ENCODE measurements at places on chromosomes 7 and 10. TPM values are rescaled to one million over a fixed set of nuclear protein-coding genes. Genes with fewer than 3 reads are reported as not detected.

Gene DRGX
- not detected for total RNA-seq

DNA sequence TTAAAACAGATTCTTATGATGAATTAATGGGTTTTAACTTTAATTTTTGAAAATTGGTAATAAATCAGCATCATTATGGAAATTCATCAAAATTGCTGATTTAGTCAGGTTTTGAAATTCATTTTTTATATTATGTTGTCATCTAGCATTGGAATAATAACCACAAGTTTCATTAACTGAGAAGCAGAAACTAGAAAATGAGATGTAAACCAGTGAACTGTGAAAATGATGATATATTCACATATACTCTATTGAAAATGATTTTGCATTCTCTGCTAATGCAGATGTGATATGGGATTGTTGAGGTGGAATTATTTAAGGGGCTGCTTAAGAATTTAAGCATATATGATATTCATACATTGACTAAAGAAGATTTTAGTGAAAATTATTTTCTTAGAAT lies 316.1 kb upstream of the FZD1 start:
- H3K36me3 ChIP-seq: no peaks in the 10 kb centered on the region
- H3K27me3 ChIP-seq: no peaks in the 10 kb centered on the region
- peaks cover 16% of the 10 kb centered on the region for H3K4me1 ChIP-seq

GRCh38 chr7:106177738-106178592 lies 65.9 kb upstream of the SYPL1 start:
- H3K36me3 ChIP-seq: no peaks in the 10 kb centered on the region
- H3K27ac ChIP-seq: no peak overlapping the region
- no peaks in the 10 kb centered on the region for H3K27me3 ChIP-seq
- H3K4me3 ChIP-seq: no peak overlapping the region
- peaks cover 33% of the 10 kb centered on the region for H3K4me1 ChIP-seq

GRCh38 chr10:63707254-63707910 lies 186.2 kb downstream of the REEP3 start:
- H3K36me3 ChIP-seq: peaks cover 18% of the 10 kb centered on the region
- no peak overlapping the region for H3K4me3 ChIP-seq
- peaks cover 77% of the 10 kb centered on the region for H3K4me1 ChIP-seq
- peak overlapping the region; percentile 87 for H3K27ac ChIP-seq
- peak; percentile 61 for DNase-seq
- no peaks in the 10 kb centered on the region for H3K27me3 ChIP-seq

DNA sequence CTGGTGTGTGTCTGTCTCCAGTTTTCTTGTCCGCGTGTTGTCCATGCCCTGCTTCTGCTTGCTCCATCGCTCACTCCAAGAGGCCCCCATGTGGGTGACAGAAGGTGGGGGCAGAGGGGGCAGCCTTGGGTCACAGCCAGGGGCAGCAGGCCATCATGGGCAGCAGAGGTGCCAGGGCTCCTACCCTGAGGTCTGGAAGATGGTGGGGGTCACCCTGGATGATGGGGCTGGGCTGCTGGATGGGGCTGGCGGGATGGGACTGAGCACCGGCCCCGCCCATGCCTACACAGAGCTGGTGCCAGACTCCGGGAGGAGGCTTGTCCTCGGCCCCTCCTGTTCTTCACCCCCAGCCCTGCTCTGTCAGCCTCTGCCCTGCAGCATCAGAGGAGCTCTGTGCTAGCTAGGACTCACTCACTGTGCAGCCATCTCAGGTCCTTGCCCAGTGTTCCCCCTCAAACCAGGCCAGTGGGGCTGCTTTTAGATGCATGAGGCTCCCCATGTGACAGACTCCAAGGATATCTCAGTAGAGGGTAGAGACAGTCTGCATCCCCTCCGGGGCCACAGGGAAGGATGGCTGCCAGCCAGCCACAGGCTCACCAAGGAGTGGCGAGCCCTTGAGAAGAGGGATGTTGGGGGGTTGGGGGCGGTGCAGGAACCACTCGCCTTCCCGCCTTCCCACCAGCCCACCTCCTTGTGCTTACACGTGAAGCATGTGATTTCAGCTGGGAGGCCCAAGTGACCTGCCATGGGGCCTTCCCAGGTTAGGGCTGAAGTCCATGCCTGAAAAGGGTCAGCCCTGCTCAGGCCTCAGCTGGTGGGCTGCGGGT lies 35.5 kb upstream of the PPIF start:
- H3K4me1 ChIP-seq: no peaks in the 10 kb centered on the region
- no peak overlapping the region for H3K4me3 ChIP-seq
- no peak overlapping the region for H3K27ac ChIP-seq
- no peaks in the 10 kb centered on the region for H3K27me3 ChIP-seq
- H3K36me3 ChIP-seq: peaks cover 24% of the 10 kb centered on the region

- no peak overlapping the region for H3K27ac ChIP-seq
- no peak overlapping the region for H3K4me3 ChIP-seq
- no peaks in the 10 kb centered on the region for H3K27me3 ChIP-seq
- DNase-seq: no peak
- no peaks in the 10 kb centered on the region for H3K36me3 ChIP-seq
- no peaks in the 10 kb centered on the region for H3K4me1 ChIP-seq
Measured at GRCh38 chr7:112132051-112132694, 74.0 kb downstream of the DOCK4 start.

Gene NOS3
- total RNA-seq: 1.1 TPM

Gene FANK1
- total RNA-seq: 1.6 TPM

Gene CRYGN
- total RNA-seq: not detected

DNA sequence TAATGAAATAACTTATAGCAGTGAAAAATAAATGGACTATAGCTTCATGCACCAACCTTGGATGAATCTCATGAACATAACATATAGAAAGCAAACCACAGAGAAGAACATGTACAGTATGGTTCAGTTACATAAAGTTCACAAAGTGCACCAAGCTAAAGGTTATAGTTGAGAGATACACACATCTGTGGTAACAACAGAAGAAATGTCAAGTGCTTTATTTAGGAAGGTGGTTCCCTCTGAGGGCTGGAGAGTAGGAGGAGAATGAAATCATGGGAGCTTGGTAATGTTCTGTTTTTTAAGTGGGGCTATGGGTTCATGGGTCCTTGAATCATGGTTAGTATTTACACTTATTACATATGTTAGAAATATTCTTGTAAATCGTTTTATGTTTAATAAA lies 323.3 kb downstream of the PHTF2 start:
- no peak overlapping the region for H3K27ac ChIP-seq
- H3K27me3 ChIP-seq: no peaks in the 10 kb centered on the region
- H3K4me1 ChIP-seq: no peaks in the 10 kb centered on the region
- H3K36me3 ChIP-seq: no peaks in the 10 kb centered on the region
- no peak overlapping the region for H3K4me3 ChIP-seq
- DNase-seq: no peak

GRCh38 chr7:47693216-47693615 lies 111.3 kb upstream of the TNS3 start:
- no peak overlapping the region for H3K4me3 ChIP-seq
- DNase-seq: no peak
- H3K27ac ChIP-seq: no peak overlapping the region

DNA sequence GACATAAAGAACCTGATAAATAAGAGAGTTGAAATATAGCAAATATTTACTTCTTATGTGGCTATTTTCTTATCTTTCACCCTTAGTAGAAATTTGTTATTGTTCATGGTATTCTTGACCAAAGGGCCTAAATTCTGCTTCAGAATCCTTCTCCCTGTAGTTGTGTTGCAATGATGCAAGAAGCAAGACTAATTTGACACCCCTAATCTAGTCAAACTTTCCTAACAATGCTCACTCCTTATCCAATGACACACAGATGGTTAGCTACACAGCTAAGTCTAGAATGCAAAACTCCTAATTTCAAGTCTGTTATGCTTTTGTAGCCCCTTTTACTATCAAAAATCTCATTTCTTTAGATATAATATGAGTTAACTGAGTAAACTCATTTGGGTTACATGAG lies 56.1 kb downstream of the TWIST1 start:
- H3K4me3 ChIP-seq: no peak overlapping the region
- no peaks in the 10 kb centered on the region for H3K4me1 ChIP-seq
- H3K36me3 ChIP-seq: no peaks in the 10 kb centered on the region
- H3K27ac ChIP-seq: no peak overlapping the region
- H3K27me3 ChIP-seq: no peaks in the 10 kb centered on the region
- DNase-seq: no peak

DNA sequence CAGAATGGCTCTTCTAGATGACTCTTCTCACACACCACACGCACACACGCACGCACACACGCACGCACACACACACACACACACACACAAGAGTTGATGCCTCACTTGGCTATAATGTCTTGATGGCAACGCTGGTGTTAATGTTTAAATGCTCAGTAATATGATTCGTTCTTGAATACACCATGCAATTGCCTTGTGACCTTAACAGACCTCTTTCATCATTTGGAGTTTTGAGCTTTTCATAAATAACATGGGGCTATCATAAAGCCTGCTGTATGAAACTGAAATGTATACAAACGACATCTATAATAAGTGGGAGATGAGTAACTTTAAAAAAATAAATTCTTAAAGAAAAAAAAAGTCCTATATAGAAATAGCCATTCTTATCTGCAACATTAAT lies 8.2 kb downstream of the JCAD start:
- peaks cover 36% of the 10 kb centered on the region for H3K27me3 ChIP-seq
- no peak overlapping the region for H3K4me3 ChIP-seq
- no peaks in the 10 kb centered on the region for H3K36me3 ChIP-seq
- H3K4me1 ChIP-seq: no peaks in the 10 kb centered on the region
- DNase-seq: no peak
- no peak overlapping the region for H3K27ac ChIP-seq

Gene TCAF1
- 26.7 TPM for total RNA-seq

GRCh38 chr7:129764247-129765084 lies 152.9 kb downstream of the NRF1 start:
- DNase-seq: no peak
- no peaks in the 10 kb centered on the region for H3K27me3 ChIP-seq
- H3K36me3 ChIP-seq: peaks cover 9% of the 10 kb centered on the region
- no peak overlapping the region for H3K4me3 ChIP-seq
- no peak overlapping the region for H3K27ac ChIP-seq

Gene TMEM139
- 49.3 TPM for total RNA-seq

DNA sequence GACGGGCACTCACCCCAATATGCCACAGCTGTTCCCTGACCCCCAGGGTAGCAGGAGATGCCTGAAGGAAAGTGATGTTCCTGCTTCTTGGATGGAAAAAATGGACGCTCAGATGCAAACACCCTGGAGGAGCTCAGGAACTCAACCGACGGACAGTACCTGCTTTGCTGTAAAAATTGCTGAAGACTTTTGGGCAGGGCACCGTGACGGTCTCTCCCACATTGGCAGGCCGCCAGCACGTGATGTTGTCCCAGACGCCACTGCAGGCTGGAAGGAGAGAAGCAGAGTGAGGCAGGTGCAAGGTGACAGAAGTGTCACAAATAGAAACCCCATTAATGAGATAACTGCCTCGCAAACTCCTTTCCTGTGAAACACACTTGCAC lies 35.0 kb downstream of the VIPR2 start:
- no peaks in the 10 kb centered on the region for H3K4me1 ChIP-seq
- H3K27ac ChIP-seq: no peak overlapping the region
- DNase-seq: no peak
- no peaks in the 10 kb centered on the region for H3K36me3 ChIP-seq

Gene ANKIB1
- 41.7 TPM for total RNA-seq

Gene FAM24B
- 6.3 TPM for total RNA-seq

DNA sequence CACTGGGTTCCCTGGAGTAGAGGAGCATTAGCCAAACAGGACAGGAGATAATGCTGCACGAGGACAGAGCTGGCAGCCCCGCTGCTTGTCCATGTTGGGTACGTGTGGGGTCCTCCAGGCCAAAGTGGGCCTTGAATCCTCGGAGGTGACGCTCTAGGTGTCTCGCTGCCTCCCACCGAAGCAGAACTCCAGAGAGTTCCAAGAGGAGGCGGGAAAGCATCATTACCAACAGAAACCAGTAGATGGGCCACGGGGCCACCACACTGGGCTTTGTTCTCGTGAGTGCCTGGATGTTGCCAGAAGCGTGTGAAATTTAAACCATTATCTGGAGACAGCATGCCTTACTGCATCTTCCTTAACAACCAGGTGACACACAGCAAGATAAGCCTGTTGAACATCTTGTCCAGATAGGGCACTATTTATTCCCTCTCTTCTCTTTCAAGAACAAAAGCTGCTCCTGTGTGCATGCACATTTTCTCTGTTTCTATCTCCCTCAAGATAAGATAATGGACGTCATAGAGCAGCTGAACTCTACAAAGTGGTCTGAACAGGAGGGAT lies 56.8 kb downstream of the TNS3 start:
- H3K4me1 ChIP-seq: peaks cover 16% of the 10 kb centered on the region
- H3K4me3 ChIP-seq: no peak overlapping the region
- no peak overlapping the region for H3K27ac ChIP-seq

GRCh38 chr10:796233-796632 lies 106.8 kb upstream of the DIP2C start:
- no peak overlapping the region for H3K4me3 ChIP-seq
- peak overlapping the region; percentile 11 for H3K27ac ChIP-seq
- peaks cover 61% of the 10 kb centered on the region for H3K36me3 ChIP-seq
- no peaks in the 10 kb centered on the region for H3K27me3 ChIP-seq

Gene HOXA3
- total RNA-seq: 20.9 TPM

GRCh38 chr10:16941067-16941466 lies 123.8 kb upstream of the RSU1 start:
- DNase-seq: no peak
- H3K4me3 ChIP-seq: no peak overlapping the region
- no peak overlapping the region for H3K27ac ChIP-seq
- no peaks in the 10 kb centered on the region for H3K4me1 ChIP-seq
- no peaks in the 10 kb centered on the region for H3K36me3 ChIP-seq
- H3K27me3 ChIP-seq: no peaks in the 10 kb centered on the region

Gene GFRA1
- total RNA-seq: not detected

GRCh38 chr10:62069452-62070178 lies 168.1 kb downstream of the ARID5B start:
- no peaks in the 10 kb centered on the region for H3K27me3 ChIP-seq
- no peak overlapping the region for H3K4me3 ChIP-seq
- H3K4me1 ChIP-seq: no peaks in the 10 kb centered on the region
- DNase-seq: no peak

- H3K27me3 ChIP-seq: no peaks in the 10 kb centered on the region
- no peak for DNase-seq
- peak overlapping the region; percentile 6 for H3K27ac ChIP-seq
- peaks cover 33% of the 10 kb centered on the region for H3K4me1 ChIP-seq
Measured at GRCh38 chr7:51590746-51591145, 274.1 kb upstream of the COBL start.

DNA sequence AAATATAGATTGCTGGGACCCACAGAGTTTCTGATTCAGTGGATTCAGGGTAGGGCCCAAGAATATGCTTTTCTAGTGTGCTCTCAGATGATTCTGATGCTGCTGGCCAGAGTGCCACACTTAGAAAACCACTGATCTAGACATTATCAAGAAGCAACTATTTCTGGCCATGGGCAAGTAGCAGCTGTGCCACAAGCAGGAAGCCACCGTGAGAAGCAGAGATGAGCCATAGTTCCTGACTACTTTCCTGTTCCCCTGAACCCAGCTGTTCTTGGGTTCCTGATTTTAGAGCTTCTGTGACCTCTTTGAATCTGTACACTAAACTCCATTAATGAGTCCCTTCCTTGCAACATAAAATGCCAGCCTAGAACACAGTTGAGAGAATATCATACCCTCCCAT lies 38.1 kb upstream of the PIK3AP1 start:
- H3K4me1 ChIP-seq: peaks cover 9% of the 10 kb centered on the region
- no peaks in the 10 kb centered on the region for H3K36me3 ChIP-seq
- H3K27me3 ChIP-seq: no peaks in the 10 kb centered on the region
- DNase-seq: no peak
- no peak overlapping the region for H3K4me3 ChIP-seq
- H3K27ac ChIP-seq: no peak overlapping the region

- H3K27ac ChIP-seq: no peak overlapping the region
- H3K4me1 ChIP-seq: no peaks in the 10 kb centered on the region
- H3K27me3 ChIP-seq: no peaks in the 10 kb centered on the region
- DNase-seq: no peak
- no peaks in the 10 kb centered on the region for H3K36me3 ChIP-seq
Measured at GRCh38 chr10:16727666-16728065, 89.6 kb downstream of the RSU1 start.
